Hepatocyte (in vitro differentiated cells): ENCODE measurements at places on chromosomes 1 and 21. TPM values are rescaled to one million over a fixed set of nuclear protein-coding genes. Genes with fewer than 3 reads are reported as not detected.

The TMEM61 gene
- 0.90 TPM in 1 of 2 replicates, not detected in the other for total RNA-seq

The EDARADD gene
- 2.4 and 4.5 TPM in 2 replicates for total RNA-seq

The TOMM40L gene
- total RNA-seq: 11.4 and 15.7 TPM in 2 replicates

The SLC1A7 gene
- not detected in 2 replicates for total RNA-seq

The LRRN2 gene
- 4.3 and 7.0 TPM in 2 replicates for total RNA-seq

The BGLAP gene
- total RNA-seq: 0.17 and 0.60 TPM in 2 replicates

The SPRR2A gene
- total RNA-seq: not detected in 2 replicates

The GBP2 gene
- total RNA-seq: 31.7 and 32.9 TPM in 2 replicates

- DNase-seq: no peak
Observed at GRCh38 chr21:28636752-28637691, 355.7 kb downstream of the LTN1 start.

GRCh38 chr1:98333406-98333805 lies 328.1 kb upstream of the SNX7 start:
- DNase-seq: no peak

DNA sequence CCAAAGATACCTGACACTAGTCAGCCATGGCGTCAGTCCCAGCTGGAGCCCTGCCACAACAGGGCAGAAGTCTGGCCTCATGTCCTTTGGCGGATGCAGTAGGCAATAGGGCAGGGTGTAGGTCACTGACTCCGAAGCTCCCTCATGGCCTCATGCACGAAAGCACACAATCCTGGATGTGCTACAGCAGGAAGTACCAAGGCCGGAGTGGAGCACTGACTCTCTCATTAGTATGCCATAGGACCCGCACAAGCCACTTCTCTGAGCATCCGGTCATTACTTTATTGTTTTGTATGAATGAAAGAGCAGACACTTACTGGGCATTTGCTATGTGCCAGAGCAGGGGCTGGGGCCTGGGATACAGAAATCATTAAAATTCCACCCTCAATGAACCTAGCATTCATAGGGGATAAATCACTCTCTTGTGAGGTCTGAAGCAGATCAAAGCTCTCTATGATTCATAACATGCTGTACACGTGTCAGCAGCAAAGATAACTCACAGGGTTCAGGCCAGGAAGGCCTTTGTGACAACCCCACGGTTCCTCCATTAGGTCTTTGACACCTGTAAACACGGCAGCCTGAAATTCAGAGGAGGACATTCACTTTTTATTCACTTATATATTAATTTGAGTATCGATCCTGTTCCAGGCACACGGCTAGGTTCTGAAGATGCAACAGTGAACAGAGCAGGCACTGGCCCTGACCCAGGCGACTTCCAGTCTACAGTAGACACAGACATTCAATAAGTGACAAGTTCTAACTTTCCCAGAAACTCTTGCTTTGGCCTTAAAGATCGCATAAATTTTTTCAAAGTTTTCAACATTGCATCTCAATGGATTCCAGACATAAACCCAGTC lies 357.9 kb upstream of the USP24 start:
- DNase-seq: no peak

DNA sequence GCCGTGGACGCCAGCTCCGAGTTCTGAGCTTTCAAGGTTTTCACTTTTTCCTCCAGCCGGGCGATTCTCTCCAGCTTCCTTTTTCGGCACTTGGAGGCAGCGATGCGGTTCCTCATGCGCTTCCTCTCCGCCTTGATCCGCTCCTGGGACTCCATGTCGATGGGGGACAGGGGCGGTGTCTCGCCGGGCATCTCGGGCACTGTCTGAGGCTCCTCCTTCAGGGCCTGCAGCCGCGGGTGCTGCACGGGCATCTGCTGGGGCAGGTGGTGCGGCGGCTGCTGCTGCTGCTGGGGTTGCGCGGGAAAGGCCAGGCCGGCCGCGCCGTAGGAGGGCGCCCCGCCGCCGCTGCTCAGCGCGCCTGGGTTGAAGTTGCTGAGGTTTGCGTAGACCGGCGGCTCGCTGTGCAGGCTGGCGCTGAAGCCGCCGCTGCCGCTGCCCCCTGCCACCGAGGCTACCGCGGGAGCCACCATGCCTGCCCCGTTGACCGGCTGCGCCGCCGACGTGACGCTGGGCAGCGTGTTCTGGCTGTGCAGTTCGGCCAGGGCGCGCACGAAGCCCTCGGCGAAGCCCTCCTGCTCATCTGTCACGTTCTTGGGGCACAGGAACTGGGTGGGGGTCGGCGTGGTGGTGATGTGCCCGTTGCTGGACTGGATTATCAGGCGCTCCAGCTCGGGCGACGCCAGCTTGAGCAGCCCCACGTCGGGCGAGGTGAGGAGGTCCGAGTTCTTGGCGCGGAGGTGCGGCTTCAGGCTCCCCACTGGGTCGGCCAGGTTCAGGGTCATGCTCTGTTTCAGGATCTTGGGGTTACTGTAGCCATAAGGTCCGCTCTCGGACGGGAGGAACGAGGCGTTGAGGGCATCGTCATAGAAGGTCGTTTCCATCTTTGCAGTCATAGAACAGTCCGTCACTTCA lies 1.4 kb downstream of the JUN start:
- DNase-seq: peak; percentile 47

DNA sequence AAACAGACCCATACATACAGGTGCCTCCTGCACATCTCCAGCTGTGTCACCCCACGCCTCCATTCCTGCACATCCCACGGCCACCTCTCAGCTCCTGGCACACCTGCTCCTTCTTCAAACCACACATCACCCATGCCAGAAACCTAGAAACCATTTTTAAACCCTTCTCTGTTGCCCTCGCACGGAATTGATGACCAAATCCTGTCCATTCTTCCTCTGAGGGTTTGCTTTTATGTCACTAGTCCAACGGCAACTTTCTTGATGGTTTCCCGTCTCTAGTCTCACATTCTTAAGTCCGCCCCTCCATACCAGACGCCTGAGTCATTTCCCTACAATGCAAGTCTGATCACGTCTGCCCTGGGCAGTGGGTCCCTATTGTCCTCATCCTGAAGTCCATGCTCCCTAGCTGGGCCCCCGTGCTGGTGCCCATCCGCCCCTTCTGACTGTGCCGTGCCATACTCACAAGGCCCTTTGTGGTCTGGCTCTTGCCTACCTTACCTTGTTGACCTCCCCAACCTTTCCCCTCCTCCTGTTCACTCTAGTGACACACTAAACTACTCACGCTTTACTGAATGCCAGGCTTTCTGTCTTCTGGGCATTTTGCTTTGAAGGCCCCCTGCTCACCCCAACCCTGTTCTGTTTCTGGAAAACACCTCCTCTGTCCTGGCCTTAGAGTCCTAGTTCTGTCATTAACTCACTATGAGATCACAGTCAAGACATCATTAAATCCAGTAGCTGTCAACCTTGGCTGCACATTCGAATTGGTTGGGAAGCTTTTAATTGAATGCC lies 17.6 kb downstream of the SLC2A1 start:
- peak; percentile 72 for DNase-seq

DNA sequence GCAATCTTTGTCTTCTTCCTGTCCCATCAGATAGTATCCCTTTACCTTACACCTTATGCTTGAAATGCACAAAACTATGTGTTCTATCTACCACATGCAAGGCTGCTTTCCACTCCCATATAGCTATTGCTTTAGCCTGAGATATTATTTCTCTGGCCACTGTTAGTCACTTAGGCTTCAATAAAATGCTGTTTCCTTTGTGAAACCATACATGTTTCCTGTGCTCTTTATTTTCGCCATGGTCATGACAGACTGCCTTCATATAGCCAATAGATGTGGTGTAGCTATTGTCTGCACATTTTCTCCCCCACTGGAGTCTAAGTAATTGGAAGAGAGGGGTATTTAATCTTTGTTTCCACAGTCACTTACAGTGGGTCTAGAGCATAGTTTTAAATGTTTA lies 108.4 kb downstream of the GREM2 start:
- no peak for DNase-seq

- no peak for DNase-seq
Observed at GRCh38 chr1:61187352-61188086, 105.2 kb downstream of the NFIA start.

DNA sequence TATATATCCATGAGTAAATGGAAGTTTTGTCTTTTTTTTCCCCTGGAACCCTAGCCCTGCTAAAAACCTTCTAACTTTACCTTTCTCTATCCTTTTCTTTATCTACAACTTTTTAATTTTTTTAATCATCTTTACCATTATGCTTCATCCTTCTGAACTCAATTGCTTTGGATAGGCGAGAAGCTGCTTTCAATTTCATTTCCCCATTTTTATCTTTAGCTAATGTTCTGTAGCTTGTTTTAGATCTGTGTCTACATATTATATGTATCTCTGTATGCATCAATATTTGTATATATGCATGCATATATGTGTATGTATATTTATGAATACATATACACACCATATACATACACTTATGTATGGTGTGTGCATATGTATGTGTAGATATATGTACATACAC lies 57.4 kb downstream of the PTPRC start:
- no peak for DNase-seq

GRCh38 chr1:67648582-67649326 lies 36.2 kb upstream of the GADD45A start:
- DNase-seq: no peak

DNA sequence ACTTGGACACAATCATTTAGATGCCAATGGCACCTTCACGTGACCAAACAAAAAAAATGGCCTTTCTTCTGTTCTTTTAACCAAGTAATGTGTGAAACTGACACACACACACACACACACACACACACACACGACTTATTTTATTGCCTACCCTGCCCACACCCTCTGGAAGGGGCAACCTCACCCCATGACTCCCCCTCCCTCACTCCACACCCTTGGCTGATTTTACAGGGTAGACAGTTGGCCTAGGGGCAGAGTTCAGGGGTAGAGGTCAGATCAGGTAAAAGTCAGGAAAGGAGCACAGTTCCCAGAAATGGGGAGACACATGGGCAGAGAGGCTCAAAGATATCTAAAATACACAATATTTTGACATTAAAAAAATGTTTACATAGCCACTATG lies 144.8 kb upstream of the GJB5 start:
- no peak for DNase-seq

DNA sequence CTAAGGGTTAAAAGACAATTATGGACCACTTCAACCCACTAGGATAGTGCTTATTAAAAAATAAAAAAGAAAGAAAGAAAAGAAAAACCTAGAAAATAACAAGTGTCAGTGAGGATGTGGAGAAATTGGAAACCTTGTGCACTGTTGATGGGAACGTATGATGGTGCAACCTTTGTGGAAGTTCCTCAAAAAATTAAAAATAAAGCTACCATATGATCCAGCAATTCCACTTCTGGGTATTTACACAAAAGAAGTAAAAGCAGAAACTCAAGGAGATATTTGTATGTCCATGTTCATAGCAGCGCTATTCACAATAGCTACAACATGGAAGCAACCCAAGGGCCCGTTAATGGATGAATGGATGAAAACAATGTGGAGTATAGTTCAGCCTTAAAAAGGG lies 115.2 kb upstream of the ATP1A1 start:
- DNase-seq: no peak

DNA sequence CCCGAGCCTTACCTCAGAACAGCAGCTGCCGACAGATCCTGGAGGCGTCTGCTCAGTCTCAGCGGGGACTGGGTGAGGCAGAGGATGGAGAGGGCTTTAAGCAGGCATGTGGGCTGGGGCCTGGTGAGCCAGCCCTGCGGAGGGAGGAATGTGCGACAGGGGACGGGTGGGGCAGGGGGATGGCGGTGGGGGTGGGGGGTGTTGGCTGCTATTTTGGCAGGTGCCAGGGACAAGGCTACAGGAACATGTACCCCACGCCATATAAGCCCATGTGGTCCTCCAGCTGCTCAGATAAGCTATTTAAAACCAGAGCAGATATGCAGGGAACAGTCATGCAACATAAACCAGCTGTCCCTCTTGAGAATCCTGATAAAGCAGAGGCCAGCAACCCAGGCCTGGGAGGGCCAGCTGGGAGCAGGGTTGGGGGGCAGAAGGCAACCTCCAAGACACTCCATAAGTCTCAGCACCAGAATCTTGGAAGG lies at the start of gene TNNT2:
Gene TNNT2 (minus strand): TSS at position 70 of the 482 bp plus-strand sequence. CDS start 4,426 bp downstream, outside the sequence.
- peak; percentile 53 for DNase-seq

DNA sequence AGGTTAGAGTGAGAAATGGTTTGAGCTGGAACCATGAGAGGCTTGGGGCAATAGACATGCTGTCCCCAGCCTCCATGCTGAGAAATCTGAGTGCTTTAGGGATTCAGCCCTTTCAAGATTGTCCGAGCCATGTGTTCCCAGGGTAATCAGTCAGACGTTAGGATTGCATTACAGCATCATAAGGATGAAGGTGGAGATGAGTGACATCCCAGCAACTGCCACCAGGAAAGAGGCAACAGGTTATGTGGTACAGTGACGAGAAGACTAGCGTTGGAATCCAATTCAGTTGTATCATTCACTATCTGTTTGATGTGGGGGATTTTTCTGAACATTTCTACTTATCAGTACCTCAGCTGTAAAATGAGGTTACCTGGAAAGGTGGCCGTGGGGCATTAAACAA lies 1.7 kb downstream of the CAMK1G start:
- DNase-seq: no peak

DNA sequence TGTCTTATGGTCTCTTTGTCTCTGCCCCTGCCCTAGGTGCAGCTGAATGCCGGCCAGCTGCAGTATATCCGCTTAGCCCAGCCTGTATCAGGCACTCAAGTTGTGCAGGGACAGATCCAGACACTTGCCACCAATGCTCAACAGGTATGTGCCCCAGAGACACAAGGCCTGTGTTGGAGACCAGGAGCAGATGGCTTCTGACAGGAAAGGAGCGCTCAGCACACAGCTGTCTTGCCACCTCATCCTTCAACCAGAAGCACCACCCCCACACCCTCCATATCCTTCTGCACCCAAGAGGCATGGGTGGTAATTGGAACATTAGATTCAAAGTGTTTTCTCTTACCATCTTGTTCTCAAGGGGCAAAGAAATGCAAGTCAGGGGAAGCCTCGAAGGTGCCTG lies 17.0 kb upstream of the KCNQ4 start:
- no peak for DNase-seq

DNA sequence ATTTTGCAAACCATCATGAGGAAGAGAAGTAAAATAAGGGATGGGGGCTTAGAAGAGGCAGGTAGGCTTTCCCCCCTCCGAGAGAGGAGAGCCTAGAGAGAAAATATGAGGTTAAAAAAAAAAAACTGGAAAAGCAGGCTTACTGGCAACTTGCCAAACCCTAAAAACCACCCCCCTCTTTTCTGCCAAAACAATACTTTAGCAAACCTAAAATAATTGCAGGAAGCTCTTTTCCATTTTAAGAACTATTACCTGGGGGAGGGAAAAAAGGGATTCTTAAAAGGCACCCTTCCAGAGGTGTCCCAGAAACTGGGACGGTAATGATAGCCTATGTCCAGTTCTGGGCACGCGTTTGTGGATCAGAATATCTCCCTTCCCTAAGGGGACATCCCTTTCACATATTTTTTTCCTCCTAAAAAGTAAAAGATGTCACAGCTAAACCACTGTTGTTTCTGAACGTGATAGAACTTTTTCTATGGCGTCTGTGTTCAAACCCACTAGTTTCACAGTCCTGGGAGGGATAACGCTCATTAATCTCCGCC lies 1.1 kb upstream of the NFIA start:
- peak; percentile 5 for DNase-seq

- DNase-seq: no peak
Observed at GRCh38 chr21:23890652-23891051, 1716.6 kb downstream of the MRPL39 start.

DNA sequence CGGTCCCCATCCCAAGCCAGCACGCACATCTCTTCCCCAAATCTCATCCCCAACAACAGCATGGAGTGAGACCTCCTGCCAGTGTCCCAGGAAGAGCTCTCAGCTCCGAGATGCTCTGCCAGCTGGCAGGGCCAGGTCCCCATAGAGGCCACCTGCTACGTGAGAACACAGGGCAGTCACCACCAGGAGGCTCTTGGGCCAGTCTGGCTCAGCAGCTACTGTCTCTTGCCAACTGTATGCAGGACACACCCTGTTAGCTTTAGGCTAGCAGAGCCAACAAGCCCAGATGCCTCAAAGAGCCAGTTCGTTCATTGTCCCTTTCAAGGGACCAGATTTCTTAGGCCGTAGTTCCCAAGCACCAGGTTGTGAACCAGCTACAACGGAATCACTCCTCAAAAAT lies 36.9 kb downstream of the FBXO2 start:
- DNase-seq: no peak
